HL-60 (cell line): ENCODE measurements at places on chromosomes 13 and 19.

- DNase-seq: peak; percentile 88
Measured at GRCh38 chr19:48398375-48399235, 5.1 kb downstream of the GRIN2D start.

DNA sequence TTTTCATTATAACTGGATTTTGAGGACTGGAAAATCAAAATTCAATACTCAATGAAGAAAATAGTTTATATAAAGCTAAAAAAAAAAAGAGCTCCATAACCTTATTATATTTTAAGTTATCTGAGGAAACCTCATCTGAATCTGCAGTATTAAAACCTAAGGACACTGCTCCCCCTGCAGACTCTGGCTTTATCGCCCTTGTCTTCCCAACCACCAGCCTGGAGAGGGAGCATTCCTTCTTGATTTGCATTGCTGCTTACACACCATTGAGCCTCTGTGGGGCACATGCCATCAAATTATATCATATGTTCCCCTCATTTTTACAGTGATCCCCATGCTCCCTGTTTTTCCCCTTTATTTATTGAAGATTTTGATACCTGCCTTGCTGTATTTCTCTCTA lies 871.4 kb upstream of the GPC6 start:
- DNase-seq: no peak

- no peak for DNase-seq
Measured at GRCh38 chr19:45376045-45376724, 5.8 kb upstream of the ERCC2 start.

DNA sequence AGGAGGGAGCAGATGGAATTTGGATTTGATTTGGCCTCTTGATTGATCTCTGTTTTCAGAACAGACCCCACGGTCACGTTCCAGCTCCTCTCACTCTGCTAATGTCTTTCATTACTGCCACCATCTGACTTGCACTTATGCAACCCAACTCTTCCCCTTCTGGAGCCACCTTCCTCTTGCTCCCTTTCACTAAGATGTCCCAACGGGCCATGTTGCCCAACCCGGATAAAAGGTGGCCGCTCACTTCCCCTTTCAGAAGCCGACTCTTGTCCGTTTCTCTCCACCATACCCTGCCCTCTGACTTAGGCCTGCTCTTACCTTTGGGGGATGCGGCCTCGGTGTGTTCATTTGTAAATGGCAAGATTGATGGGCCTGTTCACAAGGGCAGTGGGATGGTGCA lies 27.4 kb upstream of the CYP4F8 start:
- DNase-seq: peak; percentile 99

GRCh38 chr13:79898996-79899395 lies 418.0 kb downstream of the NDFIP2 start:
- no peak for DNase-seq

DNA sequence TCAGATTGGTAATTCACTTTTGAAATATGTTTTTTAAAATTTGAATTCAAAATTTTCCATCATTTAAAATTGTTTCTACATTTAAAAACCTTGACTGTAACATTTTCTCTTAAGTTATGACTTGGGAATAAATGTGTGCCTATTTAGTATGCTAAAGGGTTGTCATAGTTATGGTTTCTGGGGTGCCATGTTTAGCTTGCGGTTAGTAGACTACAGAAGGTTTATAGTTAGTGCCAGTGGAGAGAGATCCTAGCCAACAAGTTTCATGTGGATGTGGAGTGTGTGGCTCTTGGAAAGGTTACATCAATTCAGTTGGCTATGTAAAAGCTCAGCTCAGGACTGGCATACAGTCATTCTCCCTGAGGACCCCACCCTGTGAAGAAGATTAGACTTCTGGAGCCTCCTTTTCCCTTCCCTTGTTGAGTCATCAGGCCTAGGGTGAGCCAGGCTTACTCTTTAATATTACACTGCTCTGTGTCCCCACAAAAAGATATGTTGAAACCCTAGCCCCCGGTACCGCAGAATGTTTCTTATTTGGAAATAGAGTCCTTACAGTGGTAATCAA lies 20.4 kb downstream of the LMO7 start:
- DNase-seq: no peak

DNA sequence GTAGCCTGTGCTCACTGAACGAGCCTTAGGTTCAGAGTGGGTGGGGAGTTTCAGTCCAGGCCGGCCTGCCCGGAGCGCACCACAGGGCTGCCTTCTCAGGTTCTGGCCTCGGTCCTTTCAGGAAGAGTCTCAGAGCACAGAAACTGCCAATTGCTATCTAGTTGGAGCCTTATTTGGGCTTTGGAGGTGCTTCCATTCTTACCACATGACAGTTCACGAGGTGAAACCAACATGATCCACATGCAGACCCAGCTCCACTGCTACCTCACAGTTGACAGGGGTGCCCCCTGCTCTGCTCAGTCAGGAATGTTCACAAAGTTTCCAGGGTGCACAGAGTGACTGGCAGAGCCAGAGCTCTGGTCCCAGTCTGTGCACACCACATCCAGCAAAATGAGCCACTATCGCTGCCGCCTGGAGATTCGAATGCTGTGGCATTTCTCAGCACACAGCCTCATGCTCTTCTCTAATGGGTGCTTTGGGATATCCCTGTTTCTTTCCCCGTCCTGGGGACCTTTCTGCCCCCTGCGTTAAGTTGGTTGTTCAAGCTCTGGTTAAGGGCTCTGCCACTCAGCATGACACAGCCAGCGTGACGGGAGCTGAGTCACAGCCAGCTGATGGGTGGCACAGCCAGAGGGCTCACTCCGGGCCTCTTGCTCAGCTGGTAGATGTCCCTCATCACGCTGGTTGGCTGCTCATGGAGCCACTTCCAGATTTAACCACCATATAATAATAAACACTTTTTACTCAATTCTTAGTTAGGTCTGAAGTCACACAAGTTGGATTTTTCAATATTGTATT lies 7.5 kb upstream of the SACS start:
- no peak for DNase-seq

GRCh38 chr19:23075031-23075733 lies 41.6 kb upstream of the ZNF730 start:
- DNase-seq: peak; percentile 12

DNA sequence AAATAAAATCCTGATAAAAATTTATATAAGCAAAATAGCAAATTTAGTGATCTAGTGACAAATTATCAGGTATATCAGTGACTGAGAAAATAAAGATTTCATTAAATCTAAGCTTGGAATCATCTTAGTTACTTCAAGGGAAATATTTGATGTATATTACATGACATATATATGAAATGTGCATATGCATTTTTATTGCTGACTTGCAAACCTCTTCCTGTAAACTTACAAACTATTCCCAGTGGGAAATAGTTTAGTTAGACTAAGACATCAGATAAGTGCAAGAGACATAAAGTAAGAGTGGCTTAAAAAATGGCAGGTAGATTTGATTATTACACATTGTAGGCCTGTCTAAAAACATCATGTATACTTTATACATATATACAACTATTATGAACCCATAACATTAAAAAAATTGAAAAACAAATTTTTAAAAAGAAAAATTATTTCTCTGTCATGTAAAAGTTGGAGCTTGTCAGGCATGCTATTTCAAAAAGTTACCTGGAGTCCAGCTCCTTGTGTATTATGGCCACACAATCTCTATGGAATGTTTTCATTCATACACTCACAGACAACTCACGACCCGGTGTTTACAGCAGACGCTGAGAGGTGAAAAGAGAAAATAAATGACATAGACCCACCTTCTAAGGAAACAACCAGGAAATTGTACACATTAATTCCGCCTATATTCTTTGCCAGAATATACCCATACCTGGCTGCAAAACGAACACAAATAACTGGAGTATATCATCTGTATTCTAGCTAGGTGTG lies 724.5 kb downstream of the SLITRK6 start:
- DNase-seq: no peak

GRCh38 chr19:28727480-28728159 lies 485.3 kb downstream of the UQCRFS1 start:
- no peak for DNase-seq

- DNase-seq: no peak
Measured at GRCh38 chr13:60642552-60642951, 245.5 kb downstream of the TDRD3 start.
